ENCODE measurements at places on chromosomes 11 and 22. TPM values are rescaled to one million over a fixed set of nuclear protein-coding genes. Genes with fewer than 3 reads are reported as not detected.

CCDC88B gene
- 12.0 TPM for total RNA-seq

DNA sequence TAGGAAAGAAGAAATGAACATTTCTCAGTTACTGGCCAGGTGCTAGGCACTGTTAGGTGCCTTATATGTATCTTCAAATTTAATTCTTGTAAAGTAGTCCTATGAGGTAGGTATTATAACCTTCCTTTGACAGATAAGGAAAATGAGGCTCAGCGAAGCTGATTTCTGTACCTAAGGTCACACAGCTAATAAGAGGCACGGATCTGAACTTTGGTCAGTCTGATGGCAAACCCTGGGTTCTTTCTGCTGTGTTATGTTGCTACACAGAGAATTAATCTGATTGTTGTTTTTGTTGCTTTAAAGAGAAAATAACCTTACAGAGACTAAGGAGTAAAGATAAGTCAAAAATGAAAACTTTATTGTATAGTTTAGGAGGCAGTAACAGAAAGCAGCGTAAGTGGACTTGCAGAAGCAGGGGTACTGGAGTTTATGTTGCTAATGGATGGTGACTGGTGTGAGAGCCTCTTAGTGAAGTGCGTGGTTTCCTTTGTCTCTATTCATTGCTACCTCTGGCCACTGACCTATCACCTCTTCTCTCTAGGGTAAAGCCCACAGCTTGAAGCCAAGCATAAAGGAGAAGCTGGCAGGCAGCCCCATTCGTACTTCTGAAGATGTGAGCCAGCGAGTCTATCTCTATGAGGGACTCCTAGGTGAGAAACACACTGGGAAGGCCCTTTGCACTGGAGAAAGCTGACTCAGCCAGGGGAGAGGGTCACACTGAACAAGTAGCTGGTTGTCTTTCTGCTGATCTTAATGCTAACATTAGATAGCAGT lies 38.3 kb downstream of the MADD start:
- no peak overlapping the region for H3K27ac ChIP-seq
- peaks cover 42% of the 10 kb centered on the region for H3K36me3 ChIP-seq
- DNase-seq = no peak
- no peak overlapping the region for H3K4me3 ChIP-seq
- no peaks in the 10 kb centered on the region for H3K4me1 ChIP-seq

PPP1R14B gene
- 131 TPM for total RNA-seq

DNA sequence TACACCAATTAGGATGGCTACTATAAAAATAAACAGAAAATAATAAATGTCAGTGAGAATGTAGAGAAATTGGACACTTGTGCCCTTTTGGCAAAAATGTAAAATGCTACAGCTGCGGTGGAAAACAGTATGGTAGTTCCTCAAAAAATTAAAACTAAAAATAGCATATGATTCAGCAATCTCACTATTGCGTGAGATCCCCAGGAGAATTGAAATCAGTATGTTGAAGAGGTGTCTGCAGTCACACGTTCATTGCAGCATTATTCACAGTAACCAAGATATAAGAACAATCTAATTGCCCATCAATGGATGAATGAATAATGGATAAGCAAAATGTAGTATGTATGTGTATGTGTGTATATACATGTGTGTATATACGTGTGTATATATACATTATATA lies 6.8 kb downstream of the OR52N2 start:
- no peak overlapping the region for H3K4me3 ChIP-seq
- H3K27ac ChIP-seq = no peak overlapping the region
- H3K27me3 ChIP-seq = peaks cover 3% of the 10 kb centered on the region
- H3K4me1 ChIP-seq = no peaks in the 10 kb centered on the region
- DNase-seq = no peak

Data from mesothelial cell of epicardium (in vitro differentiated cells).